Hematopoietic multipotent progenitor cell treated with erythropoietin and hydrocortisone succinate and interleukin-3 and kit ligand, for 17 days (in vitro differentiated cells): ENCODE measurements at places on chromosomes 1 and 21.

GRCh38 chr1:64090436-64090835 is 113.0 kb upstream of the UBE2U start:
- DNase-seq: no peak

GRCh38 chr1:156750711-156751450 is 594 bp downstream of the HDGF start:
- no peak for DNase-seq

DNA sequence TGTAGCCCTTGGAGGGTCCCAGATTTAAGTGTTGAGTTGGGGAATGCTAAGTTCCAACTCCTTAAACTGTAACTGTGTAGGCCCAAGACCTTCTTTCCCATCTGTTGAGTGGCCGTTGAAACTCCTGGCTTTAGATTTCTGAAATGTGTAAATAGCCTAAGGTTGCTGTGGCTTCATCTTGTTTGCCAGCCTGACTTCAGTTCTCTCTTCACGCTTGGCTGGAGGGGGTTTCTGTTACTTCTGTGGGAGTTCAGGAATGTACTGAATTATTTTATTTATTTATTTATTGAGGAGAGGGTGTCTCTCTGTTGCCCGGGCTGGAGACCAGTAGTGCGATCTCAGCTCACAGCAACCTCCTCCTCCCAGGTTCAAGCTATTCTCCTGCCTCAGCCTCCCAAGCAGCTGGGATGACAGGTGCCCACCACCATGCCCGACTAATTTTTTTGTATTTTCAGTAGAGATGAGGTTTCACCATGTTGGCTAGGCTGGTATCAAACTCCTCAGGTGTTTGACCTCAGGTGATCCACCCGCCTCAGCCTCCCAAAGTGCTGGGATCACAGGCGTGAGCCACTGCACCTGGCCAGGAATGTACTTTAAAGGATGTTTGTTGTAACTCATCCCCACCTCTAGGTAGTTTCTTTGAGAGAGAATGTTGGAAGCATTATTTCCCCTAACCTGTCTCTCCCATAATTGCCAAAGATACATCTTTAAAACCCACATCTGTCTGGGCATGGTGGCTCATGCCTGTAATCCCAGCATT is 5.9 kb downstream of the TTC39A start:
- no peak for DNase-seq

GRCh38 chr1:244075247-244075722 is 24.2 kb downstream of the ZBTB18 start:
- DNase-seq: no peak

DNA sequence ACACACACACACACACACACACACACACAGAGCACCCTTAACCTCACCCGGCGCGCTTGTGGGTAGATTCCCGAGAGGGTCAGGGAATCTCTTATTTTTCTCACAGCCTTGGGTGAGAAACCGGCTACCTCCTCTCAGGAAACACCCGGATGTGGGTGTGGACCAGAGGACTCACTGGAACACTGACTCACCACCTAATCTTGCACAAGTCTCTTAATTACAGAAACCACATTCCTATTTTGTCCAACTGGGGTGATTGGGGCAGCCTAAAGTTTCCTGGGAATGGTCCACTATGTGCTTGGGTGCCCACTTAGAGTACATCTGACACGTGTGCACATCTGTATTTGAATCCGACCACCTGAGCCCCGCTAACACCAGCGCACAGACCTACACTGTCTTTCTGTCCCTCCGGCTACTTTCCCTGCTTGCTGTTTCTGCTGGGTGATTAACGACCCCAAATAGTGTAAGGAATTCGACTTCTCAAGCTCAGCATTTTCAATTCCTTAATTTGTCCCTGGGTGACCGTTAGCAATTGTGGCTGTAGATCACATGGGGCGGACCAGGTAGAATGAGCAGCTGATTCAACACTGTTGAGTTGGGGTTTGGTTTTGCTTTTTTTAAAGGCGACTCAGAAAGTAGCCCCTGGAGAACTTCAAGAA is 14.0 kb upstream of the TBX15 start:
- no peak for DNase-seq

GRCh38 chr1:67029472-67029871 is 24.5 kb downstream of the SLC35D1 start:
- DNase-seq: no peak

- no peak for DNase-seq
Observed at GRCh38 chr21:45084121-45084520, 9.7 kb downstream of the ADARB1 start.

DNA sequence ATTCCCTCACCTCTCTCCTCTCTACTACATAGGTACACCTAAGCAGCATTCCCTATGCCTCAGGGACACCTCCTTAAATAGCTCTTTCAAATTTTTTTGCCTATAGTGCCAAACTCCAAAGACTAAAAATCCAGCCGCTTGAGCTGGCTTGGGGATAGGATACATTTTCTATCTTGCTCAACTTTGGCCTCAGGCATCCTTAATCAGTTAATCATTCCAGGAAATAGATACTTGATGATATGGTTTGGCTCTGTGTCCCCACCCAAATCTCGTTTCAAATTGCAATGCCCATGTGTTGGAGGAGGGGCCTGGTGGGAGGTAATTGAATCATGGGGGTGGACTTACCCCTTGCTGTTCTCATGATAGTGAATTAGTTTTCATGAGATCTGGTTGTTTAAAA is 11.4 kb upstream of the PHGDH start:
- DNase-seq: no peak

GRCh38 chr1:11643782-11644181 is 10.4 kb downstream of the FBXO2 start:
- no peak for DNase-seq

DNA sequence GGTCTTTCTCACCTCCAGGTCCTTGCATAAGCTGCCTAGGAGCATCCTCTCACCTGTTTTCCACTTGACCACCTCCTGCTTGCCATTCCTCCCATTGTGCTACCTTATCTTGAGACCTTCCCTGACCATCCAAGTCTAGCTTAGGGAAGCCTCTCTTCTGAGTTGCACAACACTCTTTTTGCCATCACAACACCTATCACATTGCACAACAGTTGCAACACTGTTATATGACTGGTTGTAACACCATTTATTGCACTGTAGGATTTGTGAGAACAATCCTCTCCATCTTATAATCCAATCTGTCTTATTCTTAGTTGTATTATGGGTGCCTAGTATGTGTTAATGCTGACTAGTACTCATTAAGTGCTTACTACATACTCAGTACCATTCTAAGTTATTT is 488.7 kb downstream of the OMA1 start:
- no peak for DNase-seq

DNA sequence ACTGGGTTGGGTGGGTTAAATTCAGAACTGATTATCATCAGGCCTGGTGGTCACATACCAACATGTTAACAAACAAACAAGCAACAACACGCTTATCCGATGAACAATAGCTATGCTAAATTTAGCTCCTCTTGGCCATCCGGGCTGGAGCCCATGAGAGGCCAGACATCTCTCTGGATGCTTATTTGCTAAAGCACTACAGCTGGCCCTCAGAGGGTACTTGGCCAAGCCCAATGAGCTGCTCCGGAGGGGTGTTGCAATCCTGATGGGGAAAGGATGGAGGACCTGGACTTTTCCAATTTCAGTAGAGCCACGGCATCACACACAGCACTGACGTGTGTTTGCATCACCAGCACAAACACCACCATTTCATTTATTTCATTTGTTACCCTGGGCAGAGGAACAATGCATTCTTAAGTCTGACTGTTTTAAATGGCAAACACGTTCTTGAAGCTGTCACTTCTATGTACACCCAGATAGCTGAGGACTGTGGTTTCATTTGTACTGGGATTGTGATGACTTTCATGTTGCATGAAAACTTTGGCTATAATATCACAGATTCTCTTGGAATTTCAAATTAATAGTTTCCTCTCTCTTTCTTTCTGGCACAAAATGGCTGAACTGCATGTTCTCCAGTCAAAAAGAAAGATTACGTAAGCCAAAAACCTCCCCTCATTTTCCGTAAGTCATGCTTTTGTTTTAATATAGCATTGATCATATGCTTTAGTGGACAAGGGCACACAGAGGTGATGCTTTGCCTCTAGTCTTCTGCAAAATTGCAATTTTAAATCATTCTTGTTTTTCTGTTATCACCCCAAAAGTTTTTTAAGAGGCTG is 359.8 kb upstream of the KAZN start:
- DNase-seq: no peak

GRCh38 chr1:64155278-64155677 is 48.1 kb upstream of the UBE2U start:
- DNase-seq: no peak

GRCh38 chr1:247390116-247390791 is 25.7 kb upstream of the NLRP3 start:
- peak; percentile 72 for DNase-seq

DNA sequence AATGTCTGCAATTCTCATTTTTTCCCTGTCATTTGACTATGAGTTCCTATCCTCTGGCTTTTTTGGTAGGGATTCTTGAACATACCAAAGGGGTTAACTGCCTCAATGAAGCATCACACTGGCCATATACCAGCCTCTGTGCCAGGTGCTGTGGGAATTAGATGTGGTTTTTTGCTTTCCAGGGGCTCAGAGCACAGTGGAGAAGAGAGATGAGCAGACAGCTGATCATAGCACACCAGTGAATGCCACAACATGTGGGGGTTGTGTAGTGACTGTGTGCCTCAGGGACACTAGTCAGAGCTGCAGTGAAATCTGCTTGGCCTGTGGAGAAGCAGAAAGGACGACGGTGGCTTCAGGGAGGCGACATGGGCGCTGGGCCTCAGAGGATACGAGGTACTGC is 30.8 kb downstream of the HLX start:
- no peak for DNase-seq

DNA sequence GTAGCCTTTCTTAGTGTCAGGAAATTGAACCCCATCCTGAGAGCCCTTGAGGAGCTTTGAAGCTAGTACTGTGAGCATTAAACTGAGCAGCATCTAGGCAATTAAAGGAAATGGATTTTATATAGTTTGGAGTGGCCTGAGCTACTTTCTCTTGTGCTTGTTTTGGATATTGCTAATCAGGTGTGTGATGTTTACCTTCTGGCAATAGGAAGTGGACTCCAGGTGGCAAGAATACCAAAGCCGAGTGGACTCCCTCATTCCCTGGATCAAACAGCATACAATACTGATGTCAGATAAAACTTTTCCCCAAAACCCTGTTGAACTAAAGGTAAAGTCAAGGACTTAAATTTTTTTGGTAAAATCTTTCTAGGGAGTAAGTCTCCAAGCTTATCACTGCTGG is 79.4 kb downstream of the MACF1 start:
- DNase-seq: no peak

DNA sequence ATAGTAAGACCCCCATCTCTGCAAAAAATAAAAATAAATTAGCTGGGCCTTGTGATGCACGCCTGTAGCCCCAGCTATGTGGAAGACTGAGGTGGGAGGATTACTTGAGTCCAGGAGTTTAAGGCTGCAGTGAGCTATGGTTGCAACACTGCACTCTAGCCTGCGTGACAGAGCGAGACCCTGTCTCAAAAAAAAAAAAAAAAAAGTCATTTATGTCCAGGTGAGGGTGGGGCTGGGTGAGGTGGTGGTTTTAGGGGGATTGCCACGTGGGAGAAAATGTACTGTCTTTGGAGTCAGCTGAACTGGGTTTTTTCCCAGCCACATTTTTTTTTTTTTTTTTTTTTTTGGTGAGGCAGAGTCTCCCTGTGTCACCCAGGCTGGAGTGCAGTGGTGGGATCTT is 6.7 kb downstream of the PIK3CD start:
- DNase-seq: no peak

- no peak for DNase-seq
Observed at GRCh38 chr21:43320526-43320925, 106.4 kb downstream of the SIK1 start.

DNA sequence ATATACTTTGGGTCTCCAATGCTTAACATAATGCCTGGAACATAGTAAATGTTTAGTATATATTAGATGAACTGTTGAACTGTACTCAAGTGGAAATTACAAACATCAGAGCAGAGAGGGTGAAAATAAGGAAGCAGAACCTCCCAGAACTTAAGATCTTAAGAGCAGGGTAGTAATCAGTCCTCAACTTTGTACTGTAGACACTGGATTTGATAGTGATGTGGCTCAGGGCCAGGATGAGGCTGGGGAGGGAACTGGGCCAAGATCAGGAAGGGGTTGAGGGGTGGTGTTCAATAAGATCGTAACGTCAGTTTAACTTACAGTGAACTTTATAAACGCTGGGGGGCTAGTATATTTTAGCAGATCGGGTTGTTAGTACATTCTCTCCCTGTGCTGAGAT is 15.4 kb downstream of the MPZL1 start:
- DNase-seq: no peak

DNA sequence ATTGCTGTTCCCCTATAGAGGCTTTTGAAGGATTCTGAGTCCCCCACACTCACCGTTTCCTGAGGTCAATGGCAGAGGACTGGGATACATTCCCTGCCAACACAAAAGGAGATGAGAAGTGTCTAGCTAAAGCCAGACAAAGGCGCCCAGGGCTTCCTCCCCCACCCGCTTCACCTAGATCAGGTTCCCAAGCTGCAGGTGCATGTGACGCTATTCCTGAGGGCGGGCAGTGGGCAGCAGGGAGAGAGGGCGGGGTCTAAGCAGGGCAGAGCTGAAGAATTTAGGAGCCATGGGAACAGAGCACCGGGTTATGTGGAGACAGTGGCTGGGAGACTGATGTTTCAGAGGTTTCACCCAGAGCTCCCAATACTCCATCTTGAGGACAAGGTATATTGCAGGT is 6.0 kb upstream of the ARHGEF2 start:
- DNase-seq: no peak

GRCh38 chr1:17273096-17273495 is 24.2 kb downstream of the PADI3 start:
- no peak for DNase-seq

DNA sequence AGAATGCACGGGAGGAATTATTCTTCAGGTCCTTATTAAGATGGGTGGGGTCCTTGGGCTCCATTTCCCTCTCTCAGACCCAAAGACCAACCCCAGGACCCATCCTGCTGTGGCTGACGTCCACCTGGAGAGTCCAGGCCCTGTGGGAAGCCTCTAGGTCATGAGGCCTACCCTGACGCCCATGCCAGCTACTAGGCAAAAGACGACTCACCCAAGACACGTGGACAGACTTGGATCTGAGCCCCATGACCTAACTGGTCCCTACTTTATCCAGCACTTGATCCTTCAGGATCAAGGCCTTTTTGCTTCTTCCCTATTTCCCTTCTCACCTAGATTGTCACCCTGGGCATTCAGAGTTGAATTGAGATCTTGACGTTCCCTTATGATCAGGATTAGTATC is 56.0 kb upstream of the CASZ1 start:
- no peak for DNase-seq

DNA sequence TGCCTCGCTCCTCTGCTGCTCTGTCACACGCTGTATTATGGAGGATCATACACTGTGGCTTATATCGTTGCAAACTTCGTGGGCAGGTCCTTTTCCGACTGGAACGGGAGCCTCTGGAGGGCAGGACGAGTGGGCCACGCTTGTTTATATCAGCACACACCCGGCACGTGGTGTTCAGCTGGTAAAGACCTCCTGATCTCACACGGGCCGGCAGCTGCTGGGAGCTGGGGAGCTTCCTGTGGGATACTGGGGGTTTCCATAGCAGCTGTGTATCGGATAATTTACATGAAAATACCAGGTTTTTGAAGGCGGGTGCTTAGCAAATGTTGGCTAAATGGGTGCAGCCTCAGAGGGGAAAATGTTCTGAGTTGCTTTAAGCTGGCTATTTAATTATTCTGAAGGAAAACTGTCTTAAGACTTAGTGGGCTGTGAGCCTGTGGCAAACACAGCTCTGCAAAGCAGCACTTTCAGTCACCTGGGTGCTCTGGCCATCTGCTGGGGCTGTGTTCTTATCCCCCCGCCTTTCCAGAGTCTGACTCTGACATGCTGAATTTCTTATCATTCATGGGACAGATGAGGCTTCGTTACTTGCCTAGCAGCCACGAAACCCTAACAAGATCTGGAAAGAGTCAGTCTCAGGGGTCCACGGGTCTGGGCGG is 103.6 kb upstream of the GCLM start:
- peak; percentile 35 for DNase-seq

- DNase-seq: no peak
Observed at GRCh38 chr1:204077979-204078696, 5.2 kb downstream of the SOX13 start.
